ENCODE measurements at places on chromosomes 6 and 20. TPM values are rescaled to one million over a fixed set of nuclear protein-coding genes. Genes with fewer than 3 reads are reported as not detected.

IMPG1 gene
- not detected for total RNA-seq

SLC17A3 gene
- total RNA-seq, result 1.1 TPM

TMEM74B gene
- total RNA-seq, result 3.9 TPM

CST8 gene
- total RNA-seq, result not detected

LAMP5 gene
- not detected for total RNA-seq

PSMA7 gene
- total RNA-seq, result 551 TPM

WFDC10A gene
- not detected for total RNA-seq

Data from A549 treated with Hydrocortisone at 1 μM for 4 hours (cell line).